ENCODE measurements at places on chromosomes 4 and X.

DNA sequence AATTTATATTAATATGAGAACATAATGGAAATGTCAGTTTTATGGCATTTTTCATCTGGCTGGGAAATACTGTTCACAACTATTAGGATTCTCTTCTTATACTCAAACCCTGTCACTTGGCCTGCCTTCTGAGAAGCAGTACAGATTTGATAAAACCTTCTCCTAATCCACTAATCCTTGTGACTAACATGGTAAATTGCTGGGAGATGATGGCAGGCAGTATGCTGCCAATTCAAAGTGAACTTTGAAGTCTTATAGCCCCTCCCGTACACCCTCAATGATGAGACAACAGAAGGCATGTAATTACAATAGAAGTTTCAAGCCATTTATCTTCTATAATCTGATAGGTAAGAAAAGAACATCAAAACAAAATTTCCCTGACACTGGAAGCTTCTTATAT lies 36.9 kb downstream of the PAQR3 start:
- DNase-seq = no peak

DNA sequence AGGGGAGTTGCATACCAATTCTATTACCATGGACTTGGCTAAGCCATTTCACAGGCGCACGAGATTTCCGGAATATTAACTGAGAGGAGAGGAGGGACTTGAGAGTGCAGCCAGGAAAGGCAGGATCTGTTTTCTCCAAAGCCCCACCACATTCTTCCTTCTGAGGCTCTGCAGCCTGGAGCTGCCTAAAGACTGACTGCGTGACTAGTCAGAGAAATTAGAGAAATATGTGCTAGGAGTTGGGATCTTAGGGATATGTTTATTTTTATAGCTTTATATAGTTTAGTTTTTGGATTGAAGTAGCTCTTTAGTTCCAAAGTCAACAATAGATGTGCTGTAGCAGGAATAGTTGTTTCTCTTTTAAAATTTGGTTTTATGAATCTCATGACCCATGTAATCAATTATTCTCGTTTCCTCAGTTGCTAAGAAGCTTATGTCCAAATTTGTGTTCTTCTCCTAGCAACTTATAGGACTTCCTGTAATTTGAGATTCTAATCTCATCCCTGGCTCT lies 300.1 kb upstream of the DDX53 start:
- no peak for DNase-seq

DNA sequence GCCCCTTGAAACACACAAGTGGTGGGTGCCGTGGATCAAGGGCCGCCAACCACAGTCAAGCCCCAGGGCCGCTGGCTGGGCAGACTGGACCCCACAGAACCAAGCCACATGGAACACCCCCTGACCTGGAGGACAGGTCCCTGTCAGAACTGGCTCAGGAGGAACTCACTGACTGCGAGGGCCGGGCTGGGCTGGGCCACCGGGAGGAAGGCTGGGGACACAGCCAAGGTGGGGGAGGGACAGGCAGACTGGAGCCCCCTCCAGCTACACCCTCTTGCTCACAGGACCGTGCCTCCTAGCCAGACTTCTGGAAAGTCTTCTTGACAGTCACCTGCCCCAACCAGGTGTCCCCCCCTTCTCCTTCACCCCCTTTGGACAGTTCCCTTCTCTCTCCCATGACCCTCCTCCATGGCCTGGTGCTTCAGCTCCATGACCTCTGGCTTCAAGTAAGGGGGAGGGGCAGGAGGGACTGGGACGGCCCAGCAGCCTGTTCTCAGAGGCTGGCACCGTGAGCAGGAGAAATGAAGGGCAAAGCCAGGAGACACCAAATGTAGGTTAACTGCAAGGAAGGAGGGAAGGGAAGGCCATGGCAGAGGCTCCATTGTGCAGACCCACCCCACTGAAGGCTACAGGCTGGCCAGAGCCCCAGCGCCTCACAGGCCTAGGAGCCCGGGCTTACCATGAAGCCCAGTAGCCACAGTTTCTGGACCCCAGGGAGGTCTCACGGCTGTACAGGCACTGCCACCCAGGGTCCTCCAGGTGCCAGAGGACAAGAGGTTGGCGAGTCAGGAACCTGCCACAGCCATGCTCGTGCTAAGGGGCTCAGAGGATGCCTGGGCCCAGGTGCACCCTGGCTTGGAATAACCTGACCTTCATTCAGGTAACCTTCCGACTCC lies 22.6 kb upstream of the DUSP9 start:
- no peak for DNase-seq

GRCh38 chrX:119745283-119745848 lies 13.0 kb upstream of the SOWAHD start:
- DNase-seq = no peak

DNA sequence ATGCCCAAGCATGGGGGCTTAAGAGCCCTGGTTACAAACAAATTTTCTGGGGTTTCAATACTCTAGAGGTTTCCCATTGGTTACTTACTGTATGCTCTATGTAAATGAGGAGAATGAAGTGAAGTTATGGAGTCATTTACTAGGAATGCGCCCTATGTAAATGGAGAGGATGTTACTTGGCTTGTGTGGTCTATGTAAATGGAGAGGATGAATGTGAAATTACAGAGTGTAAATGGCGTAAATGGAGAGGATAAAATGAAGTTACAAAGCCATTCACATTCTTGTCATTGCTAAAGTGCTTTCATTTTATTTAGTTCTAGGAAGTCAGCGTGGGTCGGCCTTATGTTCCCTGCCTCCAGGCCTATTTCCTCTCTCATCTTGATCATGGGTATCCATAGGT lies 810.5 kb upstream of the ADGRL3 start:
- DNase-seq = no peak

GRCh38 chr4:145019346-145019745 lies 78.7 kb downstream of the ANAPC10 start:
- no peak for DNase-seq

- DNase-seq = no peak
Measured at GRCh38 chr4:107740950-107741701, 21.1 kb upstream of the PAPSS1 start.

- no peak for DNase-seq
Measured at GRCh38 chr4:158322109-158322508, 111.8 kb downstream of the TMEM144 start.

- DNase-seq = no peak
Measured at GRCh38 chrX:48493890-48494364, 14.9 kb upstream of the PORCN start.

DNA sequence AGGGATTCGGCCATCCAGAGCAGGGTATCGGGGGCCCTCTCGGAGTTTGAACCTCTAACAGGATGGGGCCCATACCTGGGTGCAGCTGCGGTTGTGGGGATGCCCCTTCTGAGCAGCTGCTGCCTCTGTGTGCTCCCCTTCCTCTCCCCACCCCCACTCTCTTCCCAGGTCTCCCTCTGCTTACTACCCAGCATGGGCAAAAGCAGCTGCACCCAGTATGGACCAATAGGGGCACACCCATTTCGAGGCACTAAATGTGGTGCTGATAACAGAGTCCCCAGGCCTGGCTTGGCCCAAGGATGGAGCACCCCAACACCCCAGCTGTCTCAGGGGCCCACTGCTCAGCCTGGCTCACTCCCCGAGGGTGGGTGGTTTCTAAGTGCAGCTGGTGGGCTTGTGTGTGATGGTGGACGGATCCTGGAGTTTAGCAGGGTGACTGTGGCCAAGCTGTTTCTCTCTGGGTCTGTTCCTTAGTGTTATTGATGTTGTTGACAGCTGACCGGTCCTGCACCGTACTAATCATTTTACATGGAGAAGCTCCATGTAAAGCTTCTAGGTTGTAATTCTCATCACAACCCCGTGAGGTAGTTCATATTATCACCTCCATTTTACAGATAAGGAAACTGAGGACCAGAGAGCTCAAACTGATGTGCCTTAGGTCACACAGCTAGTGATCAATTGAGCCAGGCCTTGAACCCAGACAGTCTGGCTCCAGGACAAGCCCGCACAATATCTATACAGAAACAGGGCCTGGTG lies 13.1 kb upstream of the KIAA0232 start:
- peak; percentile 50 for DNase-seq

DNA sequence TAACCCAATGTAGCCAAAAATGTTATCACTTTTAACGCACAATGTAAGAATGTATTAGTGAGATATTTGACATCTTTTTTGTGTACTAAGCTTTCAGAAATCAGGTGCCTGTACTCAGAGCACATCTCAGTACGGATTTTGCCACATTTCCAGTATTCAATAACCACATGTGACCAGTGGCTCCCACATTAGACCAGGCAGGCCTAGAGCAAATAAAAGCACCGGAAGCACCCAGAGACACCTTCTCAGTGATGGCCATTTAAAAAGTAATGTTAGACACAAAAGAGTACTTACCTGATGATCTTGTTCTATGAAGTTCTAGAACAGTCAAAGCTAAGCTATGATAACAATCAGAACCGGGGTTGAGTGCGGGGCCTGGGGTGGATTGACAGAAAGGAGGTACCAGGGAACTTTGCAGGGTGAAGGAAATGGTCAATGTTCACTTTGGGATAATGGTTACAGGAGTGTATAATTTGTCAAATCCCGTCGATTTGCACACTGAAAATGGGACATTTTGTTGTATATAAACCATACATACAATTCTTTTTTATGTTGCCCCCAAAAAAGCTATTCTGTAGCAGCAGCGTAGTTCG lies 1.2 kb downstream of the CTPS2 start:
- no peak for DNase-seq

GRCh38 chrX:15017491-15017890 lies 144.3 kb downstream of the MOSPD2 start:
- no peak for DNase-seq

GRCh38 chr4:158162631-158163030 lies 10.2 kb downstream of the GASK1B start:
- DNase-seq = no peak

GRCh38 chr4:145861336-145862318 lies 77.0 kb downstream of the ZNF827 start:
- DNase-seq = no peak

GRCh38 chr4:336099-336892 lies 1.3 kb upstream of the ZNF141 start:
- peak; percentile 43 for DNase-seq

DNA sequence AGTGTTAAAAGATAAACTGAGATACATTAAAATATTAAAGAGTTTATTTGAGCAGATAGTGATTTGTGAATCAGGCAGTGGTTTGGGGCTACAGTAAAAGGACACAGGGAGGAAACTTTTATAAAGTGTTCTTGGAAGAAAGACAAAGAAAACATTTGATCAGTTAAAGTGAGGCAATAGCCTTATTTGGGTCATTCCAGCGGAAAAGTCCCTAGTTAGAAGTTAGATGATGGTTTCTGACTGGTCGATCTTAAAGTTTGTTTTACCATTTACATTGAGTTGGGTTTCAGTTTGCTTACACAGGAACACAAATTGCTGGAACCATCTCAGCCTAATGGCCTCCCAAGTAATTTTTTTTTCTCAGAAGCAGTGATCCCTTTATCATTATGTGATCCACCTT lies 69.7 kb downstream of the PPP1R2C start:
- no peak for DNase-seq

DNA sequence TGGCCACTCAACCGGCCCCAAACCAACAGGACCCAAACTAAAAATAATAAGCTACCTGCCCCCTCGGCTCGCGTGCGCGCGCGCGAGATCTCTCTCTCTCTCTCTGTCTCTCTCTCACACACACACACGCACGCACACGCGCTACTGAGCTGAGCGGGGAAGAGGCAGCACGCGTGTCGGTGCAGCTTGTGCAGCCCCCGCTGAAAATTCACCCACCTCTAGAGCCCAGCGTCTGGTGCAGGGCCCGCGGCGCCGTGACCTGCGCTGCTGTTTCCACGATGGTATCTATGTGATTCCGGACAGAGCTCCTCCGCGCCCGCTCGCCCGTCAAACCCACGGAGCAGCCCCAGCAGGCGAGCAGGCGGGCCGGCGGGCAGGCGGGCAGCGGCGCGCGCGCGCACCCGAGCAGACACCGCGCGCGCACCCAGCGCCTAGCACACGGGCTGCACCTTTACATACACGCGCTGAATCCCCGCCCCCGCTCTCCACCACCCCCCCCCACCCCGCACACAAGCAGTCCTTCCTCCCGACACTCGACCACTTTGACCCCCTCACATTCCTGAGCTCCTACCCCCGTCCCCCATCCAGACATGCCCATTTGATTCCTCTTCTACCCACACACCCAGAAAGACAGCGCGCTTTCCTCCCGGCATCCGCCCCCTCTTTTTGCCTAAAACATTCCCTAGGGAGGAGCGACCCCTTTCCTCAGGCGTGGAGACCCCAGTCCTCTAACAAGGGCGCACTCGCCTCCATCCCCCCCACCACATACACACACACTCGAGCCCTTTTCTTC lies 1.0 kb downstream of the SLITRK4 start:
- DNase-seq = no peak

GRCh38 chr4:76752861-76753501 lies 145.0 kb downstream of the SOWAHB start:
- DNase-seq = no peak

Measured in activated naive CD8-positive, alpha-beta T cell treated with anti-CD3 and anti-CD28 coated beads, Interleukin-2, amount 10 ng/mL, durations not matched to agents 7 days and 5 days (primary cell).